ENCODE measurements at places on chromosomes 2 and 18. TPM values are rescaled to one million over a fixed set of nuclear protein-coding genes. Genes with fewer than 3 reads are reported as not detected.

GRCh38 chr2:168793596-168793995, 8.8 kb upstream of the NOSTRIN start:
- H3K4me1 ChIP-seq: no peaks in the 10 kb centered on the region
- H3K4me3 ChIP-seq: no peak overlapping the region
- no peak overlapping the region for H3K27ac ChIP-seq
- peaks cover 6% of the 10 kb centered on the region for H3K27me3 ChIP-seq
- no peak for DNase-seq
- H3K36me3 ChIP-seq: no peaks in the 10 kb centered on the region

- DNase-seq: no peak
- H3K27me3 ChIP-seq: no peaks in the 10 kb centered on the region
- H3K4me1 ChIP-seq: no peaks in the 10 kb centered on the region
- H3K36me3 ChIP-seq: no peaks in the 10 kb centered on the region
Observed at GRCh38 chr2:71103809-71104208, 26.2 kb downstream of the MCEE start.

GRCh38 chr18:8858888-8859511, 153.6 kb downstream of the MTCL1 start:
- no peaks in the 10 kb centered on the region for H3K27me3 ChIP-seq
- H3K27ac ChIP-seq: no peak overlapping the region
- no peak overlapping the region for H3K4me3 ChIP-seq
- peak; percentile 13 for DNase-seq
- H3K36me3 ChIP-seq: no peaks in the 10 kb centered on the region

DNA sequence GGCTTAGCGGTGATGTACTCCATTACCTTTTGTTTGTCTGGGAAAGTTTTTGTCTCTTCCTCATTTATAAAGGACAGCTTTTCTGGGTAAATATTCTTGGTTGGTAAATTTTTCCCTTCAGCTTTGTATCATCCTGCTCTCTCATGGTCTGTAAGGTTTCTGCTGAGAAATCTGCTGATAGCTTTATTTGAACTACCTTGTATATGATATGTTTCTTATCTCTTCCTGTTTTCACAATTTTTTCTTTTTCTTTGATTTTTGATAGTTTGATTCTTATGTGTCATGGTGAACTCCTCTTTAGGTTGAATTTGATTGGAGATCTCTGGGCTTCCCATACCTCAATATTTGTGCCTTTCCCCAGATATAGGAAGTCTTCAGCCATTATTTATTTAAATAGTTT, 44.7 kb downstream of the MSTN start:
- DNase-seq: no peak
- H3K4me1 ChIP-seq: no peaks in the 10 kb centered on the region
- no peak overlapping the region for H3K27ac ChIP-seq
- H3K4me3 ChIP-seq: no peak overlapping the region
- H3K36me3 ChIP-seq: no peaks in the 10 kb centered on the region

GRCh38 chr2:64018701-64019082, 536 bp downstream of the VPS54 start:
- peak overlapping the region; percentile 92 for H3K4me3 ChIP-seq
- H3K36me3 ChIP-seq: no peaks in the 10 kb centered on the region
- no peak for DNase-seq
- peak overlapping the region; percentile 96 for H3K27ac ChIP-seq

DNA sequence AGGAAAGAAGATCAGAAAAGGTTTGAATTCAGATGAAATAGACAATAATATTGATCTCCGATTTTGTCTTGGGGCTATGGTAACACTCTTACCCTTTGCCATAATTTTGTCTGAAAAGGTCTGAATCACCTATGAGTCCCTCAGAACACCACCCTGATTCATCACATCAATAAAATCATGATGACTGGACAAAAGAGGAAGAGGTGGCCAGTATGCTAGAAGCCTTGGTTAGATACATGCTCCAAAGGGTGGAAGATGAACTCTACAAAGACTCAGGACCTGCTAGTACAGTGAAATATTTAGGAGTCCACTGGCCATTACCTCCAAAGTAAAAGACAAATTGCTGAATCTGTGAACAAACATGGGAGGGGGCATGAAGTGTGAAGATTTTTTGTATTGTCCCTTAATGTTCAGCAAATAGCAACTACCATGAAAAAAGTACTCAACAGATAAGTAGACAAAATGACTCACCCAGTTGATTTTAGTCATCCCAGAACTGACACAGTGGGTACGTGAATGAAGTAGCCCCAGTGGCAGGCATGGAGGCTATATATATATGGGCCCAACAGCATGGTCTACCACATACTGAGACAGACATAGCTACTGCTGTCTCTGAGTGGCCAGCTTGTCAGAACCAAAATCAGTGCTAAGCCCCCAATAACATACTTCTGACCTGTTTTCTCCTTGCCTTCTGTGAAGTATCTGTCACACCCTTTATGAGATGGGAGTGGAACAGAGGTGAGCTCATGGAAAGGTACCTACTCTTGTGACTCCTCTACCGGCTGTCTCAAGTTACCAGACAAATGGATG, 36.5 kb upstream of the GLS start:
- H3K36me3 ChIP-seq: no peaks in the 10 kb centered on the region
- H3K4me3 ChIP-seq: no peak overlapping the region
- no peaks in the 10 kb centered on the region for H3K4me1 ChIP-seq
- DNase-seq: no peak

The HDAC4 gene
- 40.1 TPM for total RNA-seq

The ATG16L1 gene
- total RNA-seq: 52.3 TPM
